Peyer's patch (tissue), 4 donors: ENCODE measurements at places on chromosomes 5 and 9. TPM values are rescaled to one million over a fixed set of nuclear protein-coding genes. Genes with fewer than 3 reads are reported as not detected.

DNA sequence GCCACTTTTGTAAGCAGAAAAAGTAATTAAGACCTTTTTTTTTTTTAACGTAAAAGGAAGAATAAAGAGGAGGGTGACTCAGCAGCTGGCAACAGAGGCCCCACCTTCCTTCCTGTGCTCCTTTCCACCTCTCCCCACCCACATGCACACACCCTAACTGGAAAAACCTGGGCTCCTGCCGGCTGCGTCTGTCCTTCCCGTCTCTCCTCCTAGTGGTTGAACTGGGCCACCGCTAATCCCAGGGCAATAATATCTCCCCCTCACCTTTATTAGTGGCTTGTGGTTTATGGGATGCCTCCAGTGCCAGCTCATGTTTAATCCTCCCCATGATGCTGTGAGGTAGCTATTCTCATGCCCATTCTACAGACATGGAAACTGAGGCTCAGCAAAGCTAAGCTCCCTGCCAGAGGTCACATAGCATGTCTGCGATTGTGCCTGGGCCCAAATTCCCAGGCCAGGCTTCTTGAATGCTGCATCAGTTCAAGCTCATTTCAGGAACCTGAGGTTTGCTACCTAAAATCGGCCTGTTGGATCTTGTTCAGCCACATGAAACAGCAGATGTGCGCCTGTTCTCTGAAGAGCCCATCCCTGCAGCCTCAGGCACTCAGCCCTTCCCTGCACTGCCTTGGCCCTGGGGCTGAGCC lies 60.9 kb upstream of the IL17B start:
- H3K36me3 ChIP-seq, result no peaks in the 10 kb centered on the region
- no peak for DNase-seq
- no peaks in the 10 kb centered on the region for H3K27me3 ChIP-seq
- peak overlapping the region; percentile 67 for H3K27ac ChIP-seq

DNA sequence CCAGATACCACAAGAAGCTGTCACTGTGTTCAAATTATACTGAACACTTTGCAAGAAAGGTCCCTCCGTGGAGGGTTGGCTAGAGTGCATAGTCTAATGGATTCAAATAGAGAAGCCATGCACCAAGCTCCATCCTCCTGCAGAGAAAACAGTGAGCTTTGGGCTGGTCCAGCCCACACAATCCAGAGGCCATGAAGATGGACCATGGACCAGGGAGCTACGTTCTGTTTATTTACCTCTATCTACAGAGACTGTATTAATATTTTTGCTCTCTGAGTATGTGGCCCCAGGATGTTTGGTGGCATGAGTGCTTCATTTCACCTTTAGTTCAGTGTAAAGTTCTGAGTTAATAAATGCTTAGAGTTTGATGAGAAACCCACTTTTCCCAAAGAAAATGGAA lies 114.8 kb upstream of the PJA2 start:
- H3K4me1 ChIP-seq, result no peaks in the 10 kb centered on the region
- no peaks in the 10 kb centered on the region for H3K27me3 ChIP-seq
- no peak for DNase-seq
- no peak overlapping the region for H3K4me3 ChIP-seq
- no peak overlapping the region for H3K27ac ChIP-seq

The TMEM174 gene
- not detected for total RNA-seq

- no peaks in the 10 kb centered on the region for H3K4me1 ChIP-seq
- H3K27me3 ChIP-seq, result no peaks in the 10 kb centered on the region
- no peak for DNase-seq
- no peak overlapping the region for H3K27ac ChIP-seq
These were observed 61.1 kb downstream of the DPYSL3 start for GRCh38 chr5:147448766-147449165.

The P4HA2 gene
- 58.8 TPM for total RNA-seq

The TAF9 gene
- 37.1 TPM for total RNA-seq

DNA sequence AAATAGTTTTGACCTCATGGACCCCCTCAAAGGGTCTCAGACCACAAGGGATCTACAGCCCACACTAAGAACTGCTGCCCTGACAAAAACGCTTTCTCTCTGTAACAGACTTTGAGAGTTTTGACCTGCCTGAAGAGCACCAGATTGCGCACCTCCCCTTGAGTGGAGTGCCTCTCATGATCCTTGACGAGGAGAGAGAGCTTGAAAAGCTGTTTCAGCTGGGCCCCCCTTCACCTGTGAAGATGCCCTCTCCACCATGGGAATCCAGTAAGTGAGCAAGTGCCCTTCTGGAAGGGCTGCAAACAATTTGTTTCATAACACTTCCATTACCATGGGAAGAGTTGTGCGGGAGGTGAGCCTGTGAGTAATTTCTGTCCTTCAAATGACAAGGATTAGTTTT lies 6.0 kb downstream of the PTTG1 start:
- no peaks in the 10 kb centered on the region for H3K27me3 ChIP-seq
- H3K27ac ChIP-seq, result no peak overlapping the region
- no peaks in the 10 kb centered on the region for H3K36me3 ChIP-seq

The HMGCR gene
- 71.8 TPM for total RNA-seq
